WTC11 (cell line): ENCODE measurements at places on chromosomes 16 and 17. TPM values are rescaled to one million over a fixed set of nuclear protein-coding genes. Genes with fewer than 3 reads are reported as not detected.

The ANKRD13B gene
- 29.8 to 45.5 TPM (median 32.2 TPM) in 3 replicates for total RNA-seq

The CDH13 gene
- total RNA-seq: 0.48 to 0.81 TPM (median 0.62 TPM) in 3 replicates

The KRT36 gene
- not detected in 3 replicates for total RNA-seq

The CDH1 gene
- 265 to 281 TPM (median 278 TPM) in 3 replicates for total RNA-seq

The SLC43A2 gene
- total RNA-seq: 10.3 to 11.6 TPM (median 11.0 TPM) in 3 replicates

The TMEM92 gene
- 9.8 to 10.4 TPM (median 10.3 TPM) in 3 replicates for total RNA-seq

The CLDN6 gene
- total RNA-seq: 746 to 778 TPM (median 775 TPM) in 3 replicates

The MILR1 gene
- not detected in 3 replicates for total RNA-seq

The KRTAP9-2 gene
- total RNA-seq: not detected in 3 replicates

The CLEC19A gene
- 0.09 to 0.48 TPM (median 0.41 TPM) in 3 replicates for total RNA-seq

The TBC1D3C gene
- total RNA-seq: not detected in 3 replicates

The GRIN2C gene
- total RNA-seq: 0.14 to 0.31 TPM (median 0.23 TPM) in 3 replicates

The CLEC18B gene
- total RNA-seq: 0.20 to 0.71 TPM (median 0.50 TPM) in 3 replicates

The TK1 gene
- total RNA-seq: 72.5 to 84.1 TPM (median 82.6 TPM) in 3 replicates

The G6PC1 gene
- 0.37 TPM in 1 of 3 replicates, not detected in the others for total RNA-seq

The SCN4A gene
- total RNA-seq: 5.2 to 5.8 TPM (median 5.5 TPM) in 3 replicates

The TMEM235 gene
- total RNA-seq: 0.24 to 0.41 TPM (median 0.27 TPM) in 3 replicates

The PRCD gene
- 2.7 to 4.5 TPM (median 4.0 TPM) in 3 replicates for total RNA-seq

The COPZ2 gene
- total RNA-seq: 0.37 to 0.44 TPM in 2 of 3 replicates, not detected in the other

The CX3CL1 gene
- total RNA-seq: 0.66 to 1.2 TPM (median 1.1 TPM) in 3 replicates

The SOST gene
- 0.07 to 0.25 TPM in 2 of 3 replicates, not detected in the other for total RNA-seq

The DBNDD1 gene
- total RNA-seq: 74.8 to 77.0 TPM (median 75.0 TPM) in 3 replicates

The MFAP4 gene
- total RNA-seq: 3.9 to 4.1 TPM (median 4.0 TPM) in 3 replicates

The ATAD5 gene
- total RNA-seq: 24.7 to 26.0 TPM (median 25.0 TPM) in 3 replicates

The CETP gene
- total RNA-seq: not detected in 3 replicates

The PITPNM3 gene
- total RNA-seq: 2.1 to 2.8 TPM (median 2.3 TPM) in 3 replicates

The CHST5 gene
- total RNA-seq: 0.71 to 0.89 TPM in 2 of 3 replicates, not detected in the other

The BEAN1 gene
- total RNA-seq: 0.07 TPM in 1 of 3 replicates, not detected in the others

The CHP2 gene
- 2.1 to 4.7 TPM (median 4.6 TPM) in 3 replicates for total RNA-seq

The NTN1 gene
- 3.0 to 5.5 TPM (median 3.1 TPM) in 3 replicates for total RNA-seq

The ULK2 gene
- 5.1 to 7.8 TPM (median 7.8 TPM) in 3 replicates for total RNA-seq

The TGFB1I1 gene
- total RNA-seq: 4.3 to 5.3 TPM (median 4.6 TPM) in 3 replicates

The NXPH3 gene
- total RNA-seq: 2.3 to 3.4 TPM (median 2.4 TPM) in 3 replicates

The FNDC8 gene
- not detected in 3 replicates for total RNA-seq

The METTL2A gene
- total RNA-seq: 29.5 to 33.6 TPM (median 29.6 TPM) in 3 replicates

The FBXL16 gene
- total RNA-seq: 22.7 to 28.6 TPM (median 27.3 TPM) in 3 replicates

The ITGAL gene
- 0.64 to 1.1 TPM (median 1.0 TPM) in 3 replicates for total RNA-seq

The IGSF6 gene
- 0.25 TPM in 1 of 3 replicates, not detected in the others for total RNA-seq

The UBFD1 gene
- total RNA-seq: 109 to 128 TPM (median 115 TPM) in 3 replicates
